Immature natural killer cell (primary cell): ENCODE measurements at places on chromosomes 7 and 10.

- DNase-seq: no peak
These were observed 94.8 kb downstream of the SVIL start for GRCh38 chr10:29540016-29540415.

- DNase-seq: no peak
These were observed 62.4 kb upstream of the MKRN1 start for GRCh38 chr7:140541513-140542227.

DNA sequence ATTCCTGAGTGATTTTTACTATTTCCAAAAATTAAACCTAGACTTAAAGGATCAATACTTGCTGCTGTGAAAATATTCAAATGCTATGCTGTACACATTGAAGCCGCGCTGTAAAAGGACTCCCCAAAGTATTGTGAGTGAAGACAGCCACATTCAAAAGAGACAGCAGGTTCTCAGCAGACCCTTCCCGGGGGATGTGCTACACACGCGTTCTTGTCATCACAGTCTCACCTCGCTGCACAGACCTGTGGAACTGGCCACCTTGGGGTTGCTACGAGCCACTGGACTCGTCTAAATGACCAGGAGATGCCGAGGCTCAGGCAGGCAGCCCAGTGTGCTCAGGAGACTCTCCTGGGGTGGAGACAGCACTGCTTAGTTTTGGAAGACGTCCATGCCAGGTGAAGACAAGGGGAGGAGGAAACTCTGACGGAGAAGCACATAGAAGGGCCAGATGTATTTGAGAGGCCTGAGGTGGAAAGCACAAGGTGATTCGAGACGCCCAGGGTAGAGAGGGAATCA lies 367.7 kb upstream of the SHH start:
- no peak for DNase-seq

DNA sequence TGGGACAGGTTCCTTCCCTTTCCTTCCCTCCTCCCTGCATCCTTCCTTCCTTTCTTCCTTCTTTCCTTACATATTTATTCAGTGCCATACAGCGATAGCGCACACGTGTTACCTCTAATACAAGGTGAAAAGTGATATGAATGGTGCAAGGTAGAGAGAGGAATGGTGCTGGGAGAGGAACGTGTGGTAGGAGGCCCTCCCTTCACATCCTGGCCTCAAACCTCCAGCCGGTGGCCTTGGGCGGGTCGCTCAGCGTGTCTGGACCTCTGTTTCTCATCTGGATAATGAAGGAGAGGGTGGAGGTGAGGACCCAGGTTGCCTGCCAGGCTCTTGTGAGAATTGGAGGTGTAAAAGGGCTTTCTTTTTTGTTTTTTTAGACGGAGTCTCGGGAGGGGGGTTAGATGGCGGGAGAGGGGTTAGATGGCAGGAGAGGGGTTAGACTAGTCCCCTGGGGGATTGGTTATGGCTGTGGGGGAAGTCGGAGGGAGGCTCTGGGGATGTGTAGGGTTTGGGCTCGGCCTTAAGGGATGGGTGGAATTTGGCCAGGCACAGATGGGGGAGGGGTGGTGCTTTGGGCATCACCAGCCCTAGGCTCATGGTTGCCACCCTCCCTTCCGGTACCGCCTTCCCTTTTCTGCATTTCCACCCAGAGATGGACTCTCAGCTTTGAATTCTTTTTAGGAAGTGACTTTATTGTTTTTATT lies 14.9 kb downstream of the CHST3 start:
- no peak for DNase-seq

GRCh38 chr7:93212881-93213280 lies 13.4 kb downstream of the HEPACAM2 start:
- no peak for DNase-seq

DNA sequence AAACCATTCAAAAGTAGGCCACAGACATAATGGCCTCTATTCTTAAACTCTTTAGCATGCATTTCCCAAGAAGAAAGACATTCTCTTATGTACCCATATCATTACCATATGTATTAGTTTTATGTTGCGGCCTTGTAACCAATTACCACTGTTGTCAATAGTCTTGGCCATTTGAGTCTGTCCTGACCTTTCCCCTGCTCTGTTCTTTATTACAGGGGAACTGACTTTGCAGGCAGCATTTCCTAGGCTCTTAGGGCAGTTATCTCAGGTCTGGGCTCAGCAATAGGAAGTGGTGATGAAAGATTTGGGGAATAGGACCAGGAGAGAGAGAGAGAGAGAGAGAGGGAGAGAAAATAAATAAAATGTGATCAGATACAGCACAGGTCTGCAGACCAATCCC lies 194.5 kb upstream of the LRGUK start:
- no peak for DNase-seq

- DNase-seq: no peak
These were observed 747.9 kb downstream of the NXPH1 start for GRCh38 chr7:9181356-9181755.

GRCh38 chr7:6630007-6630849 lies 6.9 kb upstream of the ZNF316 start:
- no peak for DNase-seq

DNA sequence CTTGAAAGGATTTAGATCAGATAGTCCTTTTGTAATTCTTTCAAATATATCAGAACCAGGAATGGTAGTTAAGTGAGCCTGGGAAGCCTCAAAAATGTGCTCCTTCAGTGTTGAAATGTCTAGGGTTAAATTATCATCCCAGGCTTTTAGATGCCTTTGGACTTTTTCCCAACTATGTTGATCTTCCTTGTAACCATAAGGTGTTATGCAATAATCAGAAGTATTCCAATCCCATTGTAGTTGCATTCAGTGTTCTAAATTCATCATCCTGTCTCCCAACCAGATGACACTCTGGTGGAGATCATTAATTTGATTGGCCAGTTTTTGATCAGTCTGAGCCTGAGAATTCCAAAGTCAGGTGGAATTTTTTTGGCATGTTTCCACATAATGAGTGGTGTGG lies 35.1 kb upstream of the AKR1C2 start:
- no peak for DNase-seq
